Glutamatergic neuron (in vitro differentiated cells): ENCODE measurements at places on chromosomes 3 and 15. TPM values are rescaled to one million over a fixed set of nuclear protein-coding genes. Genes with fewer than 3 reads are reported as not detected.

DNA sequence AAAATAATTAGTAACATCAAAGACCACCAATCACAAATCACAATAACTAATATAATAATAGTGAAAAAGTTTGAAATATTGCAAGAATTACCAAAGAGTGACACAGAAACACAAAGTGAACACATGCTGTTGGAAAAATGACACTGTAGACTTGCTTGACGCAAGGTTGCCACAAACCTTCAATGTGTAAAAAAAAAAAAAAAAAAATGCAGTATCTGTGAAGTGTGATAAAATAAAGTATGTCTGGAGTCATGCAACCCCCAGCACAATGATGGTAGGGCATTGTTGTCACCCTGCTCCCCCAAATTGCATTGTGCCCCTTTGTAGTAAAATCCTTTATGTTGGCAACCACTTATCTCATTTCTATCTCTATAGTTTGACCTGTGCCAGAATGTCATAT lies 190.6 kb downstream of the PLCL2 start:
- DNase-seq: no peak
- H3K27ac ChIP-seq: no peak overlapping the region
- no peak overlapping the region for H3K4me3 ChIP-seq
- H3K4me1 ChIP-seq: peaks cover 24% of the 10 kb centered on the region

- H3K4me3 ChIP-seq: no peak overlapping the region
- H3K4me1 ChIP-seq: peaks cover 5% of the 10 kb centered on the region
- peak overlapping the region; percentile 93 for H3K27ac ChIP-seq
Measured at GRCh38 chr3:142273501-142273900, 48.1 kb upstream of the GK5 start.

The SLC24A5 gene
- total RNA-seq: not detected

The SOX2 gene
- 23.5 TPM for total RNA-seq

DNA sequence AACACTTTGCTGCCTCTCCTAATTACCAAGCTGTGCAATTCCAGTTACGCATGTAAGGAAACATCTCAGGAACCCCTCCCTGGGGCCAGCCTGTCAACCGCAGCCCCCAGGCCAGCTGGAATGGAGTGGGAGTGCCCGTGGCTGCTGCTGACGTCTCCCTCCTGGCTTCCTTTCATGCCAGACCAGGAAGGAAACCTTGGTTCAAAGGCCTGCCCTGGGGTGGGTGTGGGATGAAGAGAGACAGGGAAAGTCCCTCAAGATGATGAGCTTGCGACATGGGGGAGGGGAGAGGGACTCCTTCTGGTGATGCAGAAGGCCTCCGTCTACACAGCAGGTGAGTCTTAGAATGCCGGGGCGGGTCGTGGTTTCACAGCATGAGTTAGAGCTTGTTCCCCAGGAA lies 11.4 kb upstream of the CYP11A1 start:
- H3K4me1 ChIP-seq: peaks cover 6% of the 10 kb centered on the region
- H3K27me3 ChIP-seq: peaks cover 2% of the 10 kb centered on the region
- no peak overlapping the region for H3K27ac ChIP-seq
- DNase-seq: no peak

GRCh38 chr3:131705558-131706051 lies 202.8 kb upstream of the MRPL3 start:
- H3K4me3 ChIP-seq: no peak overlapping the region
- peak; percentile 44 for DNase-seq
- H3K27ac ChIP-seq: no peak overlapping the region

- H3K4me3 ChIP-seq: no peak overlapping the region
- no peaks in the 10 kb centered on the region for H3K27me3 ChIP-seq
- H3K27ac ChIP-seq: no peak overlapping the region
- no peaks in the 10 kb centered on the region for H3K4me1 ChIP-seq
- no peaks in the 10 kb centered on the region for H3K36me3 ChIP-seq
Measured at GRCh38 chr3:146221276-146221675, 29.6 kb downstream of the PLSCR4 start.

The ACTRT3 gene
- 1.8 TPM for total RNA-seq

DNA sequence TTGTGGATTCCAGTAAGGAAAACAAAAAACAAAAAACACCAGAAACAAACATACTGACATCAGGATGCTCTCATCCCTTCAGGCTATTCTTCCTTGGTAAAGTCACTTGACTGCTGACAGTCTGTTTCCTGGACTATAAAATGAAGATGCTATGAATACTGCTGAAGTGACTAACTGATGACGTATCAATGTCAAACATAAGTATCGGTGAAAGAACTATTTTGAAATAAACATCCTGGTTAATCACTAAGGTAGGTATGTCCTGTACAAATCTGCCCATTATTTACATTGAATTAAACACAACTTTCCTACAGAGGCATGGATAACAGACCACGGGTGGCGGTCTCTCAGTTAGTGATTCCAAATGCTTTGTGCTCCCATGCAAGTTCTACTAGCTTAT lies 45.9 kb downstream of the CHAC1 start:
- H3K27me3 ChIP-seq: no peaks in the 10 kb centered on the region
- no peak overlapping the region for H3K4me3 ChIP-seq
- H3K27ac ChIP-seq: no peak overlapping the region
- H3K4me1 ChIP-seq: no peaks in the 10 kb centered on the region
- DNase-seq: no peak

DNA sequence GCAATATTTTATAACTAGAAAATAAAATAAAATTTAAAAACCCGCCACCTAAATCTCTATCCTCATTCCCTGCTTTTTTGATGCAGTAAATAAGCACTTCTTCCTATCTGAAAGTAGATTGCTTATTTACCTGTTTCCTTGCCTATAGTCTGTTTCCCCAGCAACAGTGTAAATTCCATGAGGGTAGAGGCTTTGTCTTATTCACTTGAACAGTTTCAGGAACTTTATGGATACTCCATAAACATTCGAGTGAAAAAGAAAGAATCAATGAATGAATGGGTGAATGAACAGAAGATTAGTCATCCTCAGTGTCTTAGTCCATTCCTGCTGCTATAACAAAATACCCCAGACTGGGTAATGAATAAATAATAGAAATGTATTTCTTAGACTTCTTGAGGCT lies 41.7 kb downstream of the SHC4 start:
- DNase-seq: no peak
- H3K4me1 ChIP-seq: no peaks in the 10 kb centered on the region
- H3K27ac ChIP-seq: no peak overlapping the region

GRCh38 chr15:85692873-85693272 lies 101.9 kb downstream of the KLHL25 start:
- DNase-seq: no peak
- no peak overlapping the region for H3K4me3 ChIP-seq
- no peak overlapping the region for H3K27ac ChIP-seq

DNA sequence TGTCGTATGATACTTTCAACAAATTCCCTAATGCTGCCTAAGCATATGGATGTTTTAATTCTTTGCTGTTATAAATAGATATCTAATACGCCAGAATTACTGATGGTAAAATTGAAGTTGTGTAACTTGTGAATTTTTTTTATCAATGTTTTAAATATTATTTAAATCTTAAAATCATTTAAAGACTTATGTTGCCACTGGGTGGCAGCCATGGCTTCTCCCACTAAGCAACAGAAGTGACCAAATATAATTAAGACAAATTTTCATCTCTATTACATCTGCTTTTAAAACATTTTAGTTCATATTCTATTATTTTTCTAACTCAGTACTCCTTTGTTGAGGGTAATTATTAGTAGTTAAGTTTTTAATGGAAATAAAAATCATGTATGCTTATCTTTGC lies 8.1 kb upstream of the IL20RB start:
- no peak for DNase-seq
- H3K27ac ChIP-seq: no peak overlapping the region
- H3K27me3 ChIP-seq: no peaks in the 10 kb centered on the region
- peaks cover 3% of the 10 kb centered on the region for H3K4me1 ChIP-seq
- peaks cover 9% of the 10 kb centered on the region for H3K36me3 ChIP-seq

DNA sequence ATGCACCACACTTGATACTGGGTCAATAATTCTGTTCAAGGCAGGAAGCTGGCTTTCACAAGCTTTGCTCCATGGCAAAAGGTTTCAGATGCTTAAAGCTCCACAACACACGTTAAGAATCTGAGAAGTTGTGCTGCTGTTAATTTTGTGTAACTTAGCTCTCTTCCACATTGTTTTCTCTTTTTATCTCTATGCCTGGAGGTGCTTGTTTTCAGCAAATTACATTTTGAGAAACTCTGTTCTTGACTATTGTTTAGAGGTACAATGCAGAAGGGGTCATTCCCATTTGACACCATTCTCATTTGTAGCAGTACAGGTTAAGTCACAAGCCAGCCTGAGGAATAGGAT lies 156.0 kb downstream of the FNDC3B start:
- H3K4me3 ChIP-seq: no peak overlapping the region
- no peaks in the 10 kb centered on the region for H3K36me3 ChIP-seq
- DNase-seq: no peak
- no peak overlapping the region for H3K27ac ChIP-seq
- H3K27me3 ChIP-seq: no peaks in the 10 kb centered on the region

The SECISBP2L gene
- total RNA-seq: 60.2 TPM

- no peaks in the 10 kb centered on the region for H3K36me3 ChIP-seq
- no peak overlapping the region for H3K4me3 ChIP-seq
- DNase-seq: no peak
- no peak overlapping the region for H3K27ac ChIP-seq
- peaks cover 7% of the 10 kb centered on the region for H3K27me3 ChIP-seq
- H3K4me1 ChIP-seq: peaks cover 22% of the 10 kb centered on the region
Measured at GRCh38 chr15:78208887-78209645, 25.3 kb downstream of the ACSBG1 start.

The THPO gene
- 1.6 TPM for total RNA-seq

DNA sequence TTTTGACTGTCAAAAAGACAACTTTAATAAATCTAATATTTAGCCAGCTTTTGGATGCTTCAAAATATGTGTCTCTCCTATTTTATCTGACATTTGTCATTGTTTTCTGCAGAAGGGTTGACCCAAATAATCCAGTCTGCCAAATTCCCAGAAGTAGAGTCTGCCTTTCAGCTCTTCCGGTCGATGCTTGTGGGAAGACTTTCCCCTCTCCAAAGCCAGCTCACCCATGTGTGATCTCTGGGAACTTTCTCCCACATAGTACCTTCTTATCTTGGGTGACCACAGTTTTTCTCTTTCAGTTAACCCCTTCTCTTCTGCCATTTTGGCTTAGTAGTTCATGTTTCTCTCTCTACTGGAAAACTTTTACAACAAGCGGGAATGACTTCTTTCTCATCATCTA lies 94.1 kb downstream of the ASB7 start:
- H3K36me3 ChIP-seq: peaks cover 5% of the 10 kb centered on the region
- peaks cover 3% of the 10 kb centered on the region for H3K27me3 ChIP-seq
- no peak for DNase-seq
- H3K27ac ChIP-seq: no peak overlapping the region
- H3K4me3 ChIP-seq: no peak overlapping the region

The ZMYND10 gene
- 1.3 TPM for total RNA-seq

GRCh38 chr3:124926426-124927101 lies 8.0 kb downstream of the MUC13 start:
- no peak overlapping the region for H3K4me3 ChIP-seq
- peaks cover 2% of the 10 kb centered on the region for H3K4me1 ChIP-seq
- H3K36me3 ChIP-seq: no peaks in the 10 kb centered on the region
- H3K27me3 ChIP-seq: no peaks in the 10 kb centered on the region
- no peak for DNase-seq
- H3K27ac ChIP-seq: no peak overlapping the region

DNA sequence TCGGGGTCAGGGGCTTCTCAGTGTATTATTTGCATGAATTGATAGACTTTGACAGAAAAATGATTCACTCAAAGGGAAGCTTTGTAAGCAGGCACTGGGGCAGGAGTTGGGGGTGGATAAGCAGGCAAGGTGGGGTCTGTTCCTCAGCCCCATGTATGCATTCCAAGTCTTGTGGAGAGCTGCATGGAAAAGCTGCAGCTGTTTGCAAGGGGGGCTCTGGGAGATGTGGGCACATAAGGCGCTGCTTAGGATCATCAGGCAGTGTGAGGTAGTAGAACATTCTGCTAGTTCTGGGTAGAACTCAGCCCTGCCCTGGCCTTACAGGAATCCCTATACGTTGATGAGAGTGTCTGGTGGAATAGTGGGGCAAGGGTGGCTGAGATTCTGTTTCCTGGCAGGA lies 154.2 kb upstream of the LRIG1 start:
- DNase-seq: no peak
- peaks cover 3% of the 10 kb centered on the region for H3K27me3 ChIP-seq
- no peaks in the 10 kb centered on the region for H3K36me3 ChIP-seq
- H3K4me1 ChIP-seq: no peaks in the 10 kb centered on the region

- peaks cover 10% of the 10 kb centered on the region for H3K36me3 ChIP-seq
- H3K27me3 ChIP-seq: no peaks in the 10 kb centered on the region
- no peak overlapping the region for H3K4me3 ChIP-seq
- no peak overlapping the region for H3K27ac ChIP-seq
- no peak for DNase-seq
Measured at GRCh38 chr15:56936929-56937328, 18.5 kb downstream of the TCF12 start.

DNA sequence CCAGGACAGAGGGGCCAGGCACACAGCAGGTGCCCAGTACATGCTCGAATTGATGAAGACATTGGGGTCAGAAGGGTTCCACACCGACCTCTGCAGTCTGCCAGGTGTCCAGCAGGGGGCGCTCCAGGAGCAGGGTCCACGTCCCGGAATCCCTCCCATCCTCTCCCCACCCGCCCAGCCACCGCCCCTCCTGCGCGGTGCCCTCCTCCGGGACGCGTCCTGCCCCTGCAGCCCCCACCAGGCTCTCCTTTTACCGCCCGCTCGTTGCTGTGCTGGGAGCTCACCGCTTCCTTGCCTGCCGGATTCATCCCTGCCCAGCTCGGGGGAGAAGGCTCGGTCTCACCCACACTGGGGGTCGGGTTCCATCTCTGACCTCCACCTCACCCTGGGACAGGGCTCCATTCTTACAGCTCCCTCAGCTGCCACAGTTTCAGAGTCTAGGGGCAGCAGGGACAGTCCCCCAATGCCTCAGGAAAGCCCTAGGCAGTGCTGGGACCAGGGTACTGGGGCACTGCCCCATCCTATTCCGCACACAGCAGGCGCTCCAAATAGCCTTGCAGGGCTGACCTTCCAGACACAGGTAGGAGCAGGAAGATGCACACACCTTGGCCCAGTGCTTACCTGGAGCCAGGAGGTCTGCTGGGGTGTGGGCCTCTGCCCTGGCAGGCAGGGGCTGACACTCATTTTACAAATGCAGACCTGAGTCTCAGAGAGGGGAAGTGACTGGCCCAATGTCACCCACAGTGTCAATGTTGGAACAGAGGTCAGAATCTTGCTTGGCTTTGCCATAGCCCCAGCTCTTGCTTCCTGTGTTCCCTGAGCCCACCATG lies 31.0 kb downstream of the GRIP2 start:
- H3K4me3 ChIP-seq: peak overlapping the region; percentile 61
- H3K36me3 ChIP-seq: no peaks in the 10 kb centered on the region
- peaks cover 4% of the 10 kb centered on the region for H3K27me3 ChIP-seq
- DNase-seq: peak; percentile 91
- H3K4me1 ChIP-seq: no peaks in the 10 kb centered on the region
- no peak overlapping the region for H3K27ac ChIP-seq

The MNS1 gene
- total RNA-seq: not detected

DNA sequence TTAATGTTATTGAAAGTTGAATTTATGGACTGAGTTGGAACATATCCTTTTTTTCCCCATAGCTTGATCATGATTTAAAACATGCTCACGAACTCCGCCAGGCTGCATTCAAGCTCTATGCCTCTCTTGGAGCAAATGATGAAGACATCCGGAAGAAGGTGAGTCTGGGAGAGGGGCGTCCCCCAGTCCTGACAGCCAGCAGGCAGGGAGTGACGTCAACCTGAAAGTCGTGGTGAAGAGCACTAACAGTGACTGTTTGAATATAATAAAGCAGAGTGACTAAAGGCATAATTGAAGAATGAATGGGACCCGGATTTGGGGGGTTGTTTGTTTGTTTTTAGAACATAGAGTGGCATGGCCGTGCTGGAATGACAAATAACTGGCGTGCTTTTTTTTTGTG lies 57.9 kb downstream of the ARMC8 start:
- H3K27ac ChIP-seq: no peak overlapping the region
- no peaks in the 10 kb centered on the region for H3K27me3 ChIP-seq
- H3K4me3 ChIP-seq: no peak overlapping the region
- H3K4me1 ChIP-seq: no peaks in the 10 kb centered on the region

The CASR gene
- not detected for total RNA-seq

The KY gene
- total RNA-seq: not detected
